ENCODE measurements at places on chromosomes 11 and 22.

- DNase-seq: no peak
Observed at GRCh38 chr11:110951037-110951949, 239.1 kb upstream of the ARHGAP20 start.

DNA sequence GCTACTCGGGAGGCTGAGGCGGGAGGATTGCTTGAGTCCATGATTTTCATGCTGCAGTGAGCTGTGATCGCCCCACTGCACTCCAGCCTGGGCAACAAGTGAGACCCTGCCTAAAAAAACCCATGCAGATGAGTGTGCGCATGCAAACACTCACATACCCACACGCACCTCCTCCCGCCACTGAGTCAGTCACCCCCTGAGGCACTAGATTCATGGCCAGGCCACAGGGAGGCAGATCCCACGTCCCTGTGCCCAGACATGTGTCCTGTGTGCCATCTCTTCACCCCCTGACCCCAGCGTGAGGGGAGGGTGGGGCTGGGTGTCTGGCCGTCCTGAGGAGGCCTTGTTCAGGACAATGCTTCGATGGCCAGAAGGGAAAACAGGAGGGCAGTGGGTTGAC, 15.5 kb downstream of the RELT start:
- no peak for DNase-seq

DNA sequence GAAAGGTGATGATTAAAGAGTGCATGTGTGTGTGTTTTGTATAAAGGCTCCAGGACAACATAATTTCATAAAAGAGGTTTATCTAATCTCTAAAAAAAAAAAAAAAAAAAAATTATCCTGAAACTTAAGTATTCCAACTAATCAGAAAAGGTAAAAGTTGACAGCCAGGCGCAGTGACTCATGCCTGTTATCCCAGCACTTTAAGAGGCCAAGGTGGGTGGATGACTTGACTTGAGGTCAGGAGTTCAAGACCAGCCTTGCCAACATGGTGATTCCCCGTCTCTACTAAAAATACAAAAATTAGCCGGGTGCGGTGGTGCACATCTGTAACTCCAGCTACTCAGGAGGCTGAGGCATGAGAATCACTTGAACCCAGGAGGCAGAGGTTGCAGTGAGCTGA, 632.7 kb upstream of the CHORDC1 start:
- no peak for DNase-seq

DNA sequence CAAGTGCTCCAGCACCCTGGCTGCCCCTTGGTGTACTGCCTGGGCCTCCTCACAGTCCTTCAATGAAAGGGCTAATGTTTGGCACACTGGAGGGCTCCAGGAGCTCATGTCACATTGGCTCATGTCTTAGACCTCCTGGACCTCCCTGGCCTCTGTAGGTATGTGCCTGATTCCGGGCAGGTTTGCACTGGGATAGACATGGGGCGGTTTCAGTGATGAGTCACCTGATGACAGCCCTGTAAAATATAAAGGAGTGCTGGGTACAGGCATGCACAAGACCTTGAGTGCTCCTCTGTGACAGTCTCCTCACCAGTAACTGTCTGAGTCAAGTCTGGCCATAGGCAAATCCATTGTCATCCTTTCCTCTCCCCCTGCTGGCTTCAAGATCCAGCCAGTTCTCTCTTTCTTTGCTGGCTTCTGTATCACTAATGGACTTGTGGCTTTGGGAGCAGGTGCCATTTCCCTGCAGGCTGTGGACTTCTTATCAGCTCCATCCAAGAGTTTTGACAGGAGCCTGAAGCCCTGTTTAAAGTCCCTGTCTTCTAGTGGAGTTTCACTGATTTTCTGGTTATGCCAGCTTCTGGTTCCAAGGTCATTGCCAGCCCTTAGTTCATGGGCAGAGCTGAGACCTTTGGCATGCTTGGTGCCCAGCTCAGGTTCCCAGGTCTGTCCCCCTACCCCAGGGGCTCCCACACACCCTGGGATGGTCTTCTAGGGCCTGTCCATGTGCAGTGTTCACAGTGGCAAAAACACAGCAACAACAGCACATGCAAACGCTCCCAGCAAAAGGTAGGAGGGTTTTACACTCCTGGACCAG, 22.7 kb upstream of the P2RY2 start:
- no peak for DNase-seq

GRCh38 chr11:15027011-15027410, 46.4 kb upstream of the CALCB start:
- DNase-seq: no peak

DNA sequence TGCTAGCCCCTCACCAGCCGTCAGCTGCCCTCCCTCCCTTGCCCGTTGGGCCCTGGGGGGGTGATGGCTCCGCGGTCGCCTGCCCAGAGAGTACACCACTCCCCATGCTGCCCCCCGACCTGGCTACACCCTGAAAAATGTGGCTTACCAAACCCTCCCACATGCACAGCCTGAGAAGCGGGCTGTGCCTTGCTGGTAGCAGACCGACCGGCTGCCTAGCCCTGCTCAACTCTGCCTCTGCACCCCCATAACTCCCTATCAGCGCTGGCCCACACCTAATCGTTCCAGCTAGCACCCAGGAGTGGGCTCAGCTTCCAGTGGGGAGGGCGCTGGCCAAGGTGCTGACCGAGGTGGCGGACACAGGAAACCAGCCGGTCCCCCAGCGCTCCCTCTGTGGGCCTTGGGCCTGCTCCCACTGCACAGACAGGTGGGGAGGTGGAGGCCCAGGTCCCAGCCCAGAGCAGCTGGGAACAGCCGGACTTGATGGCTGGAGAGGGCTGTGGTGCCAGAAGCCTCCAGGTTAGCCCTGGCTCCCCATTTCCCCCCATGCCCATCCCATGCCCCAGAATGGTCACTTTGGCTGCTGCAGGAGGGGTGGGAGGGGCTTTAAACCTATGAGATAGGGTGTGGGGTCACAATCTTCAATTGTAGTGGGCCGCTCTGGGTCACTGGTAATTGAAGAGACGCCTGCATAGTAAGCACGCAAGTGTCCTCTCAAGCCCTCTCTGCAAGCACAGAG, 32.1 kb upstream of the PRODH start:
- no peak for DNase-seq

DNA sequence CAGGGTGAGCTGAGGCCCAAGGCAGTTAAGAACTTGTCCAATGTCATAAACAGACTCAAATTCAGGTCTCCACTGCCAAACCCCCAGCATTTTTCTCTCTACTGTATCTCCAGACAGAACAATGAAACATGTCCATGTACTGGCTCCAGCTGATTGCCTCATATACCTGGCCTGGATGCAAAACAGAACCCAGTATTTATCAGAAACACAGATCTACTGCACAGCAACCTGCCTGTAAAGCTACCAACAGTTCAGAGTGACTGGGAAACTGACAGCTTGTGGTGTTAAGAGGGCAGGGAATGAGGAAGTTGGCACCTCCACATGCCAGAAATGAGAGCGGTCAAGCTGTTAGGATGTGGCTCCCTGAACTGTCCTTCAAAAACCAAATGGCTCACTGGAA, 41.6 kb downstream of the C11orf71 start:
- no peak for DNase-seq

GRCh38 chr11:103729617-103730016, 306.8 kb upstream of the DDI1 start:
- no peak for DNase-seq

Data from SIG-M5 (cell line).